ENCODE measurements at places on chromosomes 6 and 20. TPM values are rescaled to one million over a fixed set of nuclear protein-coding genes. Genes with fewer than 3 reads are reported as not detected.

DNA sequence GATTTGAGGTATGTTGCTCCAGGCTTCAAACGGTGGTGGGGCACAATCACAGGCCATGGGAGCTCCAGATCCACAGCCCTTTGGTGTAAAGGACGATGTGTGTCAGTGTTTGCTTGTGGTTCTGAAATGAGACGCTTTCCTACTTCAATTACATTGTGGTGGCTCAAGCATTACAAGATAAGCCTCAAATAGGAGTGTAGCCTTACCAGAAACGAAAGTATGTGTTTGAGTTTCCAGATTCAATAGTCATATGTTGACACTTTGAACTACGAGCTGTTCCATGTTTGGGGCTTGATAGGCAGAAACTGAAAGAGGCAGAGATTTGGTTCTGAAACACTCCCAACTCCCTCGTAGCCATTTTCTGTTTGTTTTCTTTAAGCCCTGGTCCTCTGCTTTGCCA lies 187.1 kb downstream of the MYLK4 start:
- no peak overlapping the region for H3K4me3 ChIP-seq
- H3K27me3 ChIP-seq = no peaks in the 10 kb centered on the region
- DNase-seq = no peak

GRCh38 chr6:118354641-118355040 lies 193.5 kb upstream of the PLN start:
- no peak overlapping the region for H3K27ac ChIP-seq
- DNase-seq = no peak
- H3K4me1 ChIP-seq = no peaks in the 10 kb centered on the region
- no peak overlapping the region for H3K4me3 ChIP-seq
- no peaks in the 10 kb centered on the region for H3K27me3 ChIP-seq
- H3K36me3 ChIP-seq = no peaks in the 10 kb centered on the region

GRCh38 chr6:139728876-139729427 lies 354.5 kb upstream of the CITED2 start:
- peaks cover 14% of the 10 kb centered on the region for H3K4me1 ChIP-seq
- no peak overlapping the region for H3K27ac ChIP-seq
- DNase-seq = no peak
- H3K27me3 ChIP-seq = no peaks in the 10 kb centered on the region
- H3K36me3 ChIP-seq = no peaks in the 10 kb centered on the region
- H3K4me3 ChIP-seq = no peak overlapping the region

Gene TSPO2
- not detected for total RNA-seq

Gene RSPH4A
- not detected for total RNA-seq

Gene TRIM40
- not detected for total RNA-seq
